CD4-positive, alpha-beta T cell treated with Interleukin-15 for 4 hours (primary cell): ENCODE measurements at places on chromosomes 13 and 19.
A peak's percentile ranks its signal among the peaks of the same experiment; 100 is the strongest.

- peak; percentile 80 for DNase-seq
Observed at GRCh38 chr19:52993342-52994178, 20.2 kb upstream of the ERVV-1 start.

DNA sequence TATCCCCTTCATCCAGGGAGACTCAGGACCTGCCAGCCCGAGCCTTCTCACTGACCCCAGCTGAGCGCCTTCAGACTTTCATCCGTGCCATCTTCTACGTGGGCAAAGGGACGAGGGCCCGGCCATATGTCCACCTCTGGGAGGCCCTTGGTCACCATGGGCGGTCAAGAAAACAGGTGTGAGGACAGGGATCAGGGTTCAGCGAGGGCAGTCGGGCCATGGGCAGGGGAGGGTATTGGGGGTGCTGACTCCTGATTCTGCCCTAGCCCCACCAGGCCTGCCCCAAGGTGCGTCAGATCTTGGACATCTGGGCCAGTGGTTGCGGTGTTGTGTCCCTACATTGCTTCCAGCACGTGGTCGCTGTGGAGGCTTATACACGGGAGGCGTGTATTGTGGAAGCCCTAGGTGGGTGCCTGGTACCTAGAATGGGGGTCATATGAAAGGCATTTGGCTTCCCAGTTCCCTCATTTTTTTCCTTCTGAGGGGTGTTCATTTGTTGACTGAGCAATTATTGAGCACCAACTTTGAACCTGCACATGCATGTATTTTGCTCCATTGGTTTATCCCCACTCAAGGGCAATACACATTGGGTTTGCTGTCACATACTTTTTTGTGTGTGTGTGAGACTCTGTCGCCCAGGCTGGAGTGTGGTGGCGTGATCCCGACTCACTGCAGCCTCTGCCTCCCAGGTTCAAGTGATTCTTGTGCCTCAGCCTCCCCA is 3.9 kb downstream of the ANKLE1 start:
- no peak for DNase-seq

DNA sequence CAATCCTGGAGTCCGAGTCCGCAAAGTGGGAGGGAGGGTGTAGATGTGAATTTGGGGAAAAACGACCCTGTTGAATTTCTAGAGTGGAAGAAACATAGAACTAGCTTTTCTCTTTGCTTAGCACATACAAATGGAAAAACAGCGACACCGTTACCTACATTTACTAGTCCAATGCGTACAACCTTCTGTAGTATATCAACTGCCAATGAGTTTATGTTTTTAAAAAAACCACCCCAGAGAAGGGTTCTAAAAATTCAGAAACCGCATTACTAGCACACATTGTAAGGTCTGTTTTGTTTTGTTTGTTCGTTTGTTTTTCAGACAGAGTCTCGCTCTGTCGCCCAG is 332 bp upstream of the SUPT20H start:
- DNase-seq, result no peak

- peak; percentile 72 for DNase-seq
Observed at GRCh38 chr19:4851551-4852290, 15.7 kb downstream of the PLIN3 start.

GRCh38 chr13:80604098-80604497 is 263.2 kb upstream of the SPRY2 start:
- no peak for DNase-seq

- DNase-seq, result no peak
Observed at GRCh38 chr19:4977299-4978174, 8.6 kb downstream of the KDM4B start.

GRCh38 chr19:39813264-39813993 is 20.5 kb downstream of the DYRK1B start:
- DNase-seq, result no peak

- DNase-seq, result no peak
Observed at GRCh38 chr19:20250627-20251026, 83.6 kb downstream of the ZNF486 start.
